ENCODE measurements at places on chromosomes 16 and 17.
A peak's percentile ranks its signal among the peaks of the same experiment; 100 is the strongest.

DNA sequence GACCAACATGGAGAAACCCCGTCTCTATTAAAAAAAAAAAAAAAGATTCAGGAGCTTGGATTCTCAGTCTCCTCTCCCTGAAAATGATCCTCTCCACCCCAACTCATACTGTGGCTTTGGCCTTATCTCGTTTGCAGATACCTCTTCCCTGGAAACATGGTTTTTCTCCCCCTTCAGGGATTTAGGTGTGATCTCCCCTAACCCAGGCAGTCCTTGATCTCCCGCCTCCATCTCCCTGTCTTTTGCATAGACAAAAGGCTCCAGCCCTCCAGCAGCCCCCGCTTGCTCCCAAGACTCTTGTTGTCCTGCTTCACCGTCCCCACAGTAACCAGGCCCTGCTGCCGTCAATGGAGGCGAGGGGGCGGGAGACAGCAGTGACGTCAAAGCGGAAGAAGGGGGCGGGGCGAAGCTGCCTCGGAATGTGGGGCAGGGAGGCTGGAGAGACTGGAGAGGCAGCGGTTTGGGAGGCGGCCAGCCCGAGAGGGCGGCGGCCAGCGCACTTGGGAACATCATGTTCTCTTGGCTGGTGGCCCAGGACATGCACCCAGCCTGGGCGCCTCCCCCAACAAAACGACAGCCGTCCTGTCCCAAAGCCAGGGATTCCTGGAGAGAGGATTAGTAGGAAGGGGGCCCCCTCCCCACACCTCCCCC is 1.9 kb upstream of the PER1 start:
- DNase-seq, result peak; percentile 97

DNA sequence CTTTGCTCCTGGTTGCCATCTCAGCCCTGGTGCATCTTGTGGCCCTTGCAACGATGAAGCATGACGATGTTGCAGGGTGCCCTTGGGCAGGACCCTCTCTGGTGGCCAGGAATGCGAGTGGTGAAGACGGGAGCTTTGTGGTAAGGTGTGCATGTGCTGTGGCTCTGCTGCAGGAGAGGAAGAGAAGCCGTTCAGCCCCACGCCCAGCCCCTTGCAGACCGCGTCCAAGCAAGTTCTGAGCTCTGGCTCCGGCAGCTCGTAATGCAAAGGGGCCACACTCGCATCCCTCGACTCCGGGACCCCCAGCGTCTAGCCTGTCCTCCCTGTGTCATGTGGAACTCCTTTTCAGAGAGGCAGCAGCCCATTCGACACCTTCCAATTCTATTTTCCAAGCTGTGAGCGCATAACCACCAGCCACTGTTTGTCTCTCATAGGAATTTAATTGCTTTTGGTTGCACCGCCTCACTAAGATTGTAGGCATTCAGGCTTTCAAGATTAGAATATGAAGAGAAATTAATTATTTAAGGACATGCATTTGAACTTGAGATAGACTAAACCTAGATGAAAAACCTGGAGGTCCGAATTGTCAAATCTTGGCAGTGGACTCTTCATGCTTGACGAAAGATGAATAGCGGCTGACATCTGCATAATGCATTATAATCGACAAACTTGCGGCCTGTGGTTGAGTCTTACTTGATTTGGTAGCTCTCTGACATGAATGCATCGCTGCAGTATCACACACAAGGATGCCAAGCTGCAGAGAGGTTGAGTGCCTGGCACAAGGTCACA is 21.1 kb upstream of the KCNG4 start:
- no peak for DNase-seq

GRCh38 chr17:77810536-77810935 is 148.0 kb upstream of the TNRC6C start:
- DNase-seq, result no peak

DNA sequence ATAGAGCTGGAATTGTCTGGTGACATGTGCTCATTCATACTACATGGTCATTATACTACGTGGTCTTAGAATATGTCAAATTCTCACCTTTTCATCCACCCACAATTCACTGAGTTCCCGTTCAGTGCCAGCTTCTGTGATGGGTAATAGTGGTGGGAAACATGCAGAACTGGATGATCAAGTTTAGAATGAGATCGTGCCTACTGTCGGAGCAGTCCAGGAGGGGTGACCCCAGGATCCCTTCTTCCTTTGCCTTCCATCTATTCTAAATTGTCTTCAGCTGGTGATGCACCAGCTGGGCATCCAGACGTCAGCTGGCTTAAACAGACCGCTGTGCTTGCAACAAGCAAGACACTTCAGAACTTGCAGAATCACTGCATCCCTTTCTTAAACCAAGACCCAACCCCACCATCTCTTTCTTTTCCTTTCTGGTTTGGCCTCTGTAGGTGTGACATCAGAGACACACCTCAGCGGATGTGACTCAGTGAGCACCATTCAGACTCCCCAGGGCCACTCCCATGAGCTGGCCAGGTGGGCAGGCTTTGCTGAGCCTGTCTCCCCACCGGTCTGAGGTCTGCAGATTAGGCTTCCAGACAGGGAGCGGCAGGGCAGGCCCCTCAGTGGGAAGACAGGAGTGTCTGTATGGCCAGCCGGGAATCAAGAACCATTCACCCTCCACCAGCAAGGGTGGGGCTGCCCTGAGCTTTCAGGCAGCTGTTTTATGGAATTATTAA is 18.1 kb downstream of the C17orf100 start:
- DNase-seq, result no peak

GRCh38 chr16:31134625-31135534 is 647 bp downstream of the PRSS8 start:
- DNase-seq, result no peak

DNA sequence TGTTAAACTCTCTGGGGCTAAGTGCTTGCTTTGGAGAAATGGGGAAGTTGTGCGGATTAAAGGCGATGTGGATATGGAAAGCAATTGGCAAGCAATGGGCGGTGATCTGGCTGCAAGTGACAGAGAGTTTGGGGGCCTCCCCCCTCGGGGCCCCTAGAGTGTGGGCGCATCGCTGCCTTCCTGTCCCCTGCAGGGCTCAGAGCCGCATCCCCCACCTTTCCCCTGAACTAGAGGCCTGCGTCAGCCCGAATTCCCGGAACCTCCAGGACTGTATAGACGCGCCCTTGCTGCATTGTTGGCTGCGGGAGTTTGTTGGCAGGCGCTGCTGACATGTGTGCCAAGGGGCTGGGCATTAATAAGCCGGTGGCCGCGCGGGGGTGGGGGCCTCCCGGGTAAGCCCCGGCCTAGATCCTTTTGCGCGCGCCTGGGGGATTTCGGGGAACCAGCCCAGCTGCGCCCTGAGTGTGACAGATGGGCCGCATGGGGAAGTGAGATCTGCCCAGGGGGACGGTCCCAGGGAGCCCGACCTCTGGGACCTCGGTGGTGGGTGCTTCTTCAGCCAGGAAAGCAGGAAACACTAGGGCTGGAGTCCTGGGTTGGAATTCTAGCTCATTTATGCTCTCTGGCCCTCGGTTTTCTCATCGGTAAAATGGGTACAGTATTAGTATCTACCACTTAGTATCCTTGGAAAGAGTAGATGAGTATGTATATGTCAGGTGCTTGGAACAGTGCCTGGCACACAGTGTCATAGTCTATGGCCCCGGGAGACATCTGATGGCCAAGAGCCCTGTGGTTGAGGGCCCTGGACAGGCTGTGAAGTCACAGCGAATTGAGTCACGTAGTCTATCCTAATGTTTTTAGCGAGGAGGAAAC is 1.0 kb downstream of the EEF2K start:
- peak; percentile 69 for DNase-seq

DNA sequence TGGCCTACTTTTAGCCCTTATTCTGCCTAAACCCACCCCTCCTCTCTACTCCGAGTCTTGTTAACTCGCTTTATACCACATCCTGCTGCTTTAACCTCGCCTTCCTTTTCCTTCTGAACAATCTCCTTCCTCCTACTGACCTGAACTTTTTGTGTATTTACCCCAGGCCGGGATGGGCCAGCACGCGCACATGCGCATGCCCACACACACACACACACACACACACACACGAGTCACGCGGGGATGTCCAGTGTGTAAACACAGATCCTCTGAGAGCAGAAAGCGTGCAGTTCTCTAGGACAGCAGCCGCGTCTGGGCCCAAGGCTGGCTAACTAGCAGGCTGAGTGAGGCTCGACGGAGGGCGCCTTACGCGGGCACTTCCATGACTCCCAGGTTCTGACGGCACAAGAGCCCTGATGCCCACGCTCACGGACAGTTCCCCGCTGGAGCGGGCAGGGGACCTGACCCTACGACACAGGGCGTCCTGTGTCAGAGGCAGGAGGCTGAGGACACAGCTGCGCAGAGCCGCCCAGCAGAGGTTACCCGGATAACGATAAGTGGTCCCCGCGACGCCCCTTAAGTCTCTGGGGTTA is 610 bp downstream of the PIK3R5 start:
- DNase-seq, result peak; percentile 53

GRCh38 chr17:62791767-62792446 is 16.2 kb downstream of the MARCHF10 start:
- no peak for DNase-seq

GRCh38 chr16:68037841-68038597 is 14.9 kb downstream of the DUS2 start:
- peak; percentile 35 for DNase-seq

DNA sequence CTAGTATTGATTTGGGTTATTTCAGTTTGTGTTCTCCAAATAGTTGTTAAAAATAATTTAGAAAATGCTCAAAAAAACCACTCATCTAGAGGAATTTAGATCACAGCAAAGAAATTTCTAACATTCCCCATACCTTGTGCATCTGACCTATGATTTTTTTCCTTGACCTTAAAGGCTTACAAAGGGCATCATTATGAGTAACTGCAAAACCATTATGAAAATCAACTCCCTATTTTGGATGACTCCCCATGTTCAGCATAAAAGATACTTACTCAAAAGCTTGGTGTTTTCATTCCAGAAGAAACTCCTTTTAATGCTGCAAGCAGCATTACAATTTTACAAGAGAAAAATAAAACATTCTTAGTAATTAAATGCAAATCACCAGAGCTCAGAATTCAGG is 83.2 kb downstream of the GRIN2A start:
- DNase-seq, result no peak

- DNase-seq, result no peak
Measured at GRCh38 chr17:66649818-66650543, 184.9 kb upstream of the CACNG5 start.

DNA sequence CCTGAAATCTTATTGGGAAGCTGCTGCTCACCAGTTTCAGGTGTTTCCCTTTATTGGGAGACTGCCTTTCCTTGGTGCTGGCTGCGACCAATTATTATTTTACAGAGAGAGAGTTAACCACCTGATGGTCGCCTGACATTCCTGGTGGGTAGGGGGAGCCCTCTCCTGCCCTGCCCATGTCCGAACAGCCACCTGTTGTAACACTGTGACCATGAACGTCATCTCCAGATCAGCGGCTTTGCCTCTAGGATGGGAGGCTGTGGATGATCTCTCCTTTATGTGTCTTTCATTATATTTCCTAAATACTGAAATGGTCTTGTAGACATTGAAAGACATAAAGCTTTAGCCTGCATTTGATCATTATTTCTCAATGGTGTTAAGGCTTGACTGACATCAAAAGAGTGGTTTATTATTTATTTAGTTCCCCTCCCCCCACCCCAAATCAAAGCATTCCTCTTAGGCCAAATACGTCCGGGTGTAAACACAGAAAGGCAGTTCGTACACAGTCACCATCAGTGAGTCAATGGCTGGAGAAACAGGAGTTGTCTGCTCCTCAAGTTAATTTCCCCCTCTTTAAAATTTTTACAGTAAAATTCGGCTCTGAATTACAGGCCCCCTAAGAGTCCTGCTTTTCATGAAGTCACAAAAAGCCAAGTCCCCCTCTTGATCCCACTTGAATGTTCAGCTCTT is 57.8 kb upstream of the CACNG5 start:
- DNase-seq, result no peak

DNA sequence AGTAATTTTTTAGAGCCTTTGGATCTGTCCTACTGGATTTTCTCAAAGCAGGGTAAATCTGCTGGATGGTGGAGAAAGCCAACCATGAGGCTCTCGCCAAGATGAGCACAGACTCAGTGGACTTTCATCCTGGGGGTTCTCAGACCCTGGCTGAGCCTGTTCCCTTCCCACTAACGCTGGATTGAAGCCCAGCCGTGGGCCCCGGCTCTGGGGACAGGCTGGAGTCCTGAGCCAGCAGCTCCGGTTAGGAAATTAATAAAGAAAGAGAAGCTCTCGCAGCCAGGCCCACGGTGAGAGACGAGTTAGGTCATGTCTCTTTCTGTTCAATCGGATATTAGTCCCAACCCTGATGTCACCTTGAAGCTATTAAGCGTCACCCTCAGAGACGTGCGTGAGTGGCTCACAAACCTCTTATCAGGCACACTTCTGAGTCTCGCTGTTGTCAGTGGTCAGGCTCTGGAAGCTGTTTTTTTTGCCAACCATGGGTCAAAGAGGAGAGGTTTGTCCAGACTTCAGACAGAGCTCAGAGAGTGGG is 27.1 kb downstream of the MEOX1 start:
- no peak for DNase-seq

- no peak for DNase-seq
Measured at GRCh38 chr17:32489320-32490100, 2.7 kb downstream of the CDK5R1 start.

DNA sequence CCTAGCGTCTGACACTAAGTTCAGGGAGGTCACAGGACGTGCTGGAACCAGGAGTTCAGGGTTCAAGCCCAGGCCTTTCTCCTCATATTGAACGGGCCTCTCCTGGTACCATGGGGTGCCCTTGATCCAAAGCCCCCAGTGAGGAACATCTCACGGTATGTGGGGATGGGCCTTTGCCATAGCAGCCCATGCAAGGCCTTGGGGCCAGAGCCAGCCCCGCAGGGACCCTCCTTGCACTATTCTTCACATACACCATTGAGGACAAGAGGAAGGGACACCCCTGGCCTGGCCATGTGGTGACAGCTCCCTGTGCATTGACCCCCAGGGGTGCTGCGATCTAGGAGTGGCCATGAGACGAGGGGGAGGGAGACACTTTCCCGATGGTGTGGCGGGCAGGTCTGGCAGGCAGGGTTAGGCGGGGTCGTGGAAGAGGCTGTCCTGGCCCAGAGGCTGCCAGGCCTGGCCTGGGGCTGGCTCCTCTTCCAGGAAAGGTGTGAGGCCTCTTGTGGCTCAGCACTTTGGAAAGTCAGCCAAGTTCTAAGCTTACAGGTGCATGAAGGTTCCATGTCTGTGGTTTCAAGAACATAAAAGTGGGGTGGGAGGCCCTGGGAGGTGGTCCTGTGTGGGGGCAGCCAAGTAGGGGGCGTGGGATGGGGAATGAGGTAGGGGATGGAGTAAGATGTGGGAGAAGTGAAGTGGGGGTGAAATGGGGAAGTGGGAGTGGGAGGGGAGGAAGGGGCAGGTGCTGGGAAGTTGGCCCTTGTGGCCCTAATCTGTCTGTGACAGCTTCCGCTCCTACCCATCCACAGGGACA is 88.7 kb upstream of the CBX4 start:
- DNase-seq, result no peak

GRCh38 chr17:2040942-2041560 is 771 bp upstream of the OVCA2 start:
- peak; percentile 25 for DNase-seq

DNA sequence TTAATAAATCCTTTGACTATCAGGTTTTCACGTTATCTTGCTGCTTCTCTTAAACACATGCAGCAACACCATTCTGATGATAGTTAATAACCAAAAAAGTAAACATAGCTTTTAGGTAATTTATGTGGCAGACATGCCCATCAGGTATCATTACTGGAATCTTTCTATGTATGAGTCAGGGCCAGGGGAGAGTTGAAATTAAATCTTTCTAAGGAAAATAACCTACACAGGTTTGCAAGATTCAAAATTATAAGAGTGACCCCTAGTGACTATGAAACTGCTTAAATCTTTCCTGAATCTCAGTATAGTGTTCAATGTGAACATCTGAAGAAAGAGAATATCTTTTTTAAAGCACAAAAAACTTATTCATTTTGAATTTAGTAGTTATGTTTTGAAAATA is 666.6 kb downstream of the CDH11 start:
- no peak for DNase-seq

Measured in common myeloid progenitor, CD34-positive (primary cell).